ENCODE measurements at places on chromosomes 2 and 18. TPM values are rescaled to one million over a fixed set of nuclear protein-coding genes. Genes with fewer than 3 reads are reported as not detected.

DNA sequence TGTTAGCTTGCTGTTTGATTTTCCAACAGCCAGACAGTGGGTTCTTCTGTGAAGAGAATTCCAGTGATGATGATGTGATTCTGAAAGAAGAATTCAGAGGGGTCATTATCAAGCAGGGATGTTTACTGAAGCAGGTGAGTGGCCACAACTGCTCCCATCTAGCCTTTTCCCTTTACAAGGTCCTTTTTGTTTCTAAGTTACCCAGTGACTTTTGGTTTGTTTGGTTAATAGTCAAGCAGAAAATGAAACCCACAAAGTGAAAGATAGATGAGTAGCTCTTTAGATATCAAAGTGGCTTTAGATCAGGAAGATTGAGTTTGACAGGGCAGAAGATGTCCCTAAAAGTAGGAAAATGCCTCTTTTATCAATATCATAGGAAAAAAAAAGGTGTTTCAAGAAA, 23.3 kb downstream of the PLEK start:
- no peaks in the 10 kb centered on the region for H3K4me1 ChIP-seq
- H3K27ac ChIP-seq: no peak overlapping the region
- DNase-seq: no peak
- H3K27me3 ChIP-seq: no peaks in the 10 kb centered on the region

DNA sequence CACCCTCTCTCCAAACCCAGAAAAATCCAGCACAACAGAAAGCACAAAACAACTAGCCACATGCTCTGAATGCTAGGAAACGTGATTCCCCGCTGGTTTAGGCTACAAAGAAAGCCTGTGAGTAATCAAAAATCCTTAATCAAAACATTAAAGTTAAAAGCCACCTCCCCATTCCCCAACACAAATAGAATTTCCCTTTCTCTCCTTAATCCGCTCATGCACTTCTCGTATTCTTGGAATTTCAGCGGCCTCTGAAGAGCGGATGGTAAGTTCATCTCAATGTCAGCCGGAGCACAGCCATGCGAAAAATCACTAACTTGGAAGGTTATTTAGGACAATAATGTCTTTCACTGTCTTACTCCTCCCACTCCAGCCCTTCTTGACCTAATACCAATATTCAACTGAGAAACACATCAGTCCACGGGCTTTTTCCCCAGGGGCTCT, 126.7 kb downstream of the OSBPL1A start:
- H3K27me3 ChIP-seq: no peaks in the 10 kb centered on the region
- no peak overlapping the region for H3K27ac ChIP-seq
- no peak for DNase-seq

- H3K27ac ChIP-seq: no peak overlapping the region
- no peaks in the 10 kb centered on the region for H3K4me1 ChIP-seq
- no peaks in the 10 kb centered on the region for H3K27me3 ChIP-seq
- H3K36me3 ChIP-seq: no peaks in the 10 kb centered on the region
- no peak for DNase-seq
Measured at GRCh38 chr2:75592030-75592429, 31.3 kb upstream of the EVA1A start.

DNA sequence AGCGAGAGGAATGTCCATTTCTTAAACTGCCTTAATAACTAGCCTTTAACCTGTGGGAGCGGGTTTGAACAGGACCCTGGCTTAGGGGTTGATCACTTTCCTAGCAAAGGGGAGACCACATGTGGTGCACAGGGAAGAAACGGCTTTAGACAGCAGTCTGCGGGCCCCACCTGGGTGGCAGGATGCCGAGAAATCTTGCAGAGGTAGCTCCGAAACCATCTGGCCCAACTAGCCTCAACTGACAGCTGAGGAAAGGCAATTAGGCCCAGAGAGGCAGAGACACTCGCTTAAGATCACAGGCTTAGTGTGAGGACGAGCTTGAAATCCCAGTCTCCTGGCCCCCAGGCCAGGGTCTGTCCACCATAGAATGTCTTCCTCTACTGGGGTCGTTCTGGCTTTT, 89.8 kb downstream of the MRO start:
- H3K4me3 ChIP-seq: no peak overlapping the region
- DNase-seq: no peak

DNA sequence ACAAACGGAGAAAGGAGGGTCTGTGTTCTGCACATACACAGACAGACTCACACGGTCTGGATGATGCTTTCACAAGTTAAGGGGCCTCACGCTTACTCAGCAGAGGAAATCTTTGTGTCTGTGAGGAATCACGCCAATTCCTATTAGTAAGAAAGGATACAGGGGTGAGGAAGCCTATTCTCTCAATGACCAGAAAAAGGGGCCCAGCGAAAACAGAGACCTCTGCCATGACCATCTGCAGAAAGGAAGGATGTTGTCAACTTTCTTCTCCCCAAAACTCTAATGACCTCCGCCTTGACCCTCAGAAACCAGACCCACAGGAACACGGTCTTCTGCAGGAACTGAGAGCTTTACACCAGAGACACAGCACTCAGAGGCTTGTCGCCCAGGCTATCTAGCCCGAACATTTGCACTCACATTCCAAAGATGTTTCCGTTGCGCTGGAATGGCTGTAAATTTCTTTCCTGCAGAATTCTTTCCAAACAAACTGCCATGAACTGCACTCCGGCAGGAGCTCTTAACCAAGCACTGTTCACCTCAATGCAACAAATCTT, 186.3 kb downstream of the TCF4 start:
- H3K27me3 ChIP-seq: no peaks in the 10 kb centered on the region
- H3K4me3 ChIP-seq: peak overlapping the region; percentile 46
- no peaks in the 10 kb centered on the region for H3K4me1 ChIP-seq
- H3K36me3 ChIP-seq: no peaks in the 10 kb centered on the region

DNA sequence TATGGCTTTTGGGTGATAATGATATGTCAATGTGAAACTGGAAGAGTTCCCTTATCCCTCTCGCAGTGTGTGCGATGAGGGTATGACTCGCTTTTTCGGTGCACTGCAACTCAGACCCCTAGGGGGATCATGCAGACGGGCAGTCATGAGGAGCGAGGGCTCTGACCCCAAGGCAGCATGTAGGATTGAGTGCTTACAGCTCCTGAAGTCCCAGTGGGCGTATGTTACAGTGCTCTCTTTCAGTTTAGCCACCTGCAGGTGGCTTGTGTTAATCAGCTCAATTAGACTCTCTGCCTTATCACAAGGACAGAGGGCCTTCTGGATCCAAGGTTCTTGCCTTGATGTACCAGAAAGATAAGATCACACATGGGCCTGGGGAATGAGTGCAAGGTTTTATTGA, 1269.9 kb upstream of the GYPC start:
- H3K4me3 ChIP-seq: no peak overlapping the region
- H3K27ac ChIP-seq: no peak overlapping the region
- no peaks in the 10 kb centered on the region for H3K27me3 ChIP-seq
- no peaks in the 10 kb centered on the region for H3K4me1 ChIP-seq

- H3K4me1 ChIP-seq: peaks cover 3% of the 10 kb centered on the region
- no peaks in the 10 kb centered on the region for H3K27me3 ChIP-seq
- H3K27ac ChIP-seq: no peak overlapping the region
- no peak overlapping the region for H3K4me3 ChIP-seq
Measured at GRCh38 chr2:20962939-20963557, 80.8 kb downstream of the APOB start.

- peak; percentile 81 for DNase-seq
- H3K27me3 ChIP-seq: no peaks in the 10 kb centered on the region
- no peak overlapping the region for H3K27ac ChIP-seq
- no peaks in the 10 kb centered on the region for H3K4me1 ChIP-seq
- H3K36me3 ChIP-seq: no peaks in the 10 kb centered on the region
Measured at GRCh38 chr18:24075767-24076597, 61.4 kb downstream of the TTC39C start.

DNA sequence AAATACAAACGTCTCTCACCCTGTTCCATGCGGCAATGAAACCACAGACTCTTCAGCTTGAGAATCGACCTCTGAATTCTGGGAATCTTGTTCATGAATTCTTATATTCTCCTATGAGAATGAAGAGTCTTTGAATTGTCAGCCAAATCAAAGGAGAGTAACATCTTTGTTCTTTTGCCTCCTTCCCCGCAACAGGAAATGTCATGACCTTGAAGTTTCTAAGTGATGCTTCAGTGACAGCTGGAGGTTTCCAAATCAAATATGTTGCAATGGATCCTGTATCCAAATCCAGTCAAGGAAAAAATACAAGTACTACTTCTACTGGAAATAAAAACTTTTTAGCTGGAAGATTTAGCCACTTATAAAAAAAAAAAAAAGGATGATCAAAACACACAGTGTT, 21.8 kb downstream of the TNFAIP6 start:
- no peaks in the 10 kb centered on the region for H3K4me1 ChIP-seq
- H3K27ac ChIP-seq: no peak overlapping the region
- H3K36me3 ChIP-seq: no peaks in the 10 kb centered on the region
- no peaks in the 10 kb centered on the region for H3K27me3 ChIP-seq
- no peak for DNase-seq
- no peak overlapping the region for H3K4me3 ChIP-seq

GRCh38 chr2:156192468-156192867, 140.1 kb downstream of the NR4A2 start:
- H3K27me3 ChIP-seq: no peaks in the 10 kb centered on the region
- H3K36me3 ChIP-seq: no peaks in the 10 kb centered on the region
- no peak for DNase-seq
- H3K4me3 ChIP-seq: no peak overlapping the region
- no peaks in the 10 kb centered on the region for H3K4me1 ChIP-seq

DNA sequence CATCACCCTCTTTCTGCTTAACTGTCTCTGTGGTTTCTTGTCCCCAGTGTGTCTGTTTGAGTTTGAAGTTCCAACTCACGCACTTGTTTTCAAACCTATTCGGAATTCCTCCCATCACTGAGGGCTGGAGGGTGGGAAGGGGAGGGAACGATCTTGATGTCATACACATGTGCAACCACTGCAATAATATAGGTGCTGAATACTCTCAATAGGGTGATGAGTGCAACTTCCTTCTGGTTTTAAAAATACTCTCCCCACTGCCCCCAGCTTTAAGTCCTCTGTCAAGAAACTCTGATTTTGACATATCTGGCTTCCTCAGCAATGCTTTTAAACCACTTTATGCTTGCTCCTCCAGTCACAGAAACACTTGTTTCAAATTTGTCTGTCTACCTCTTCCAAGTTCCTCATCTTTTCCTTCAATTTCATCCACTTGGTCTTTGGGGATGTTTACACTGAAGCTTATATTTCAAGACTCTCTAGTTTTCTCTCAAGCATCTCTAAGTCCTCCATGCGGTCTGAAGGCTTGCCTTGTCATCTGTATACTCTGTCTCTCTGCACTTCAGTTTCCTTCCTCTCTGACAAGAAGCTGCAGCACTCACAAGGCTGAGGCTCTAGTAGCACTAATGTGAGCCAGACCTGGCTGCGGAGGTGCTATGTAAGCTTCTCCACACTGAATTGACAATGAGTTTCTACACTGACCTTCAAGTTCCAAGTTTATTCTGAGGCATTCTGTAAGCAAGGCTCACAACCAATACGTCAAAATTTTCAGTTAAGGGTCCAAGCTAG, 422.3 kb downstream of the ZEB2 start:
- H3K4me1 ChIP-seq: no peaks in the 10 kb centered on the region
- no peak overlapping the region for H3K27ac ChIP-seq
- no peaks in the 10 kb centered on the region for H3K27me3 ChIP-seq
- no peak overlapping the region for H3K4me3 ChIP-seq
- no peak for DNase-seq
- no peaks in the 10 kb centered on the region for H3K36me3 ChIP-seq

- H3K4me3 ChIP-seq: peak overlapping the region; percentile 40
- peak; percentile 88 for DNase-seq
- H3K27ac ChIP-seq: no peak overlapping the region
- H3K36me3 ChIP-seq: no peaks in the 10 kb centered on the region
Measured at GRCh38 chr18:24726727-24727492, 266.5 kb downstream of the HRH4 start.

- H3K36me3 ChIP-seq: no peaks in the 10 kb centered on the region
- DNase-seq: peak; percentile 74
- H3K4me3 ChIP-seq: peak overlapping the region; percentile 47
- H3K27me3 ChIP-seq: no peaks in the 10 kb centered on the region
- no peaks in the 10 kb centered on the region for H3K4me1 ChIP-seq
- H3K27ac ChIP-seq: no peak overlapping the region
Measured at GRCh38 chr18:48007955-48008701, 77.7 kb upstream of the SMAD2 start.

- no peak overlapping the region for H3K4me3 ChIP-seq
- no peaks in the 10 kb centered on the region for H3K27me3 ChIP-seq
- H3K27ac ChIP-seq: no peak overlapping the region
Measured at GRCh38 chr2:16624436-16624780, 41.2 kb downstream of the CYRIA start.

GRCh38 chr2:43874776-43875451, 36.1 kb downstream of the ABCG8 start:
- no peak overlapping the region for H3K27ac ChIP-seq
- H3K27me3 ChIP-seq: no peaks in the 10 kb centered on the region
- H3K4me3 ChIP-seq: no peak overlapping the region
- no peaks in the 10 kb centered on the region for H3K36me3 ChIP-seq
- DNase-seq: no peak

GRCh38 chr2:148221166-148221565, 200.3 kb downstream of the MBD5 start:
- H3K4me1 ChIP-seq: no peaks in the 10 kb centered on the region
- H3K4me3 ChIP-seq: no peak overlapping the region
- no peaks in the 10 kb centered on the region for H3K27me3 ChIP-seq

GRCh38 chr2:46034535-46034934, 262.7 kb upstream of the EPAS1 start:
- H3K27me3 ChIP-seq: no peaks in the 10 kb centered on the region
- H3K4me1 ChIP-seq: no peaks in the 10 kb centered on the region
- no peak overlapping the region for H3K4me3 ChIP-seq
- H3K36me3 ChIP-seq: no peaks in the 10 kb centered on the region
- H3K27ac ChIP-seq: no peak overlapping the region

GRCh38 chr2:192026825-192027120, 168.0 kb downstream of the TMEFF2 start:
- no peaks in the 10 kb centered on the region for H3K4me1 ChIP-seq
- DNase-seq: no peak
- no peaks in the 10 kb centered on the region for H3K27me3 ChIP-seq
- H3K4me3 ChIP-seq: no peak overlapping the region
- no peak overlapping the region for H3K27ac ChIP-seq

DNA sequence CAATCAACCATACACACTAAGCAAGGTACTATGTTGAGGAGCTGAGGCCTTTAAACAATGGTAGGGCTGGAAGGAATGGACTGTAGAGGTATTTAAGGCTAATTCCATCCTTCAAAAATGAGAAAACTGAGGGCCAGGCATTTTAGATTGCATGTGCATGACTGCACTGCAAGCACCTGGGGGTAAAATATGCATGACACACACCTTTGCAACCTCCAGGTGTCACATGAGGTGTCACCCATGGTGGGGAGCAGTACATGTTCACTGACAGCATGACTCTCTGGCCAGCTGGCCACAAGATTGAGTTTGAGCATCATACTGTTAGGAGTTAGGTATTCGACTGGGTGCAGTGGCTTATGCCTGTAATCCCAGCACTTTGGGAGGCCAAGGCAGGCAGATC, 182.8 kb downstream of the ZBTB7C start:
- DNase-seq: no peak
- no peaks in the 10 kb centered on the region for H3K4me1 ChIP-seq
- H3K27me3 ChIP-seq: no peaks in the 10 kb centered on the region
- no peaks in the 10 kb centered on the region for H3K36me3 ChIP-seq
- H3K4me3 ChIP-seq: no peak overlapping the region

Gene ASPRV1
- total RNA-seq: 1.9 TPM

Gene TDRD15
- total RNA-seq: 0.06 TPM

Gene MOGAT1
- not detected for total RNA-seq

Gene MAB21L4
- not detected for total RNA-seq

Gene GALR1
- total RNA-seq: not detected

Gene NCKAP1
- total RNA-seq: 192 TPM

Gene CAVIN2
- total RNA-seq: 37.8 TPM

Data from aorta (tissue), 5 donors.